ENCODE measurements at places on chromosomes 11 and 22.

- no peak for DNase-seq
Observed at GRCh38 chr22:50703726-50704509, 31.3 kb downstream of the SHANK3 start.

- no peak for DNase-seq
Observed at GRCh38 chr11:48104568-48104924, 112.1 kb upstream of the OR4B1 start.

- DNase-seq: no peak
Observed at GRCh38 chr11:123559523-123559955, 94.9 kb downstream of the SCN3B start.

DNA sequence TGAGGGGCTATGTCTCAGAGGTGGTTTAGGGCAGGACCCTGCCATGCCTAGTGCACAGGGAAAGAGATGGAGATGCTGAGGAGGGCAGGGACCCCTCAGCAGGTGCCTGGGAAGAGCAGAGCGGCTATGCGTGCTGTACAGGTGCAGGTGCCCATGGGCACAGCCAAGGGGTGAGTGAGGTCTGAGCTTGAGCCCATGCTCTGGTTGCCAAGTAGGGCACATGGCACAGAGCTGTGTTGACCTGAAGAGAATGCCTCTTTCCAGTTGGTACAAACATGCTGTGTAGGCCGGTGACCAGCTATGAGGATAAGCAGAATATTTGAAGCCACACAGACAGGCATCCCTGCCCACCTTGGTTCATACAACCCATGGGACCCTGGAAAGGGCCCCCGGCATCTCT is 65.8 kb upstream of the NECTIN1 start:
- no peak for DNase-seq

DNA sequence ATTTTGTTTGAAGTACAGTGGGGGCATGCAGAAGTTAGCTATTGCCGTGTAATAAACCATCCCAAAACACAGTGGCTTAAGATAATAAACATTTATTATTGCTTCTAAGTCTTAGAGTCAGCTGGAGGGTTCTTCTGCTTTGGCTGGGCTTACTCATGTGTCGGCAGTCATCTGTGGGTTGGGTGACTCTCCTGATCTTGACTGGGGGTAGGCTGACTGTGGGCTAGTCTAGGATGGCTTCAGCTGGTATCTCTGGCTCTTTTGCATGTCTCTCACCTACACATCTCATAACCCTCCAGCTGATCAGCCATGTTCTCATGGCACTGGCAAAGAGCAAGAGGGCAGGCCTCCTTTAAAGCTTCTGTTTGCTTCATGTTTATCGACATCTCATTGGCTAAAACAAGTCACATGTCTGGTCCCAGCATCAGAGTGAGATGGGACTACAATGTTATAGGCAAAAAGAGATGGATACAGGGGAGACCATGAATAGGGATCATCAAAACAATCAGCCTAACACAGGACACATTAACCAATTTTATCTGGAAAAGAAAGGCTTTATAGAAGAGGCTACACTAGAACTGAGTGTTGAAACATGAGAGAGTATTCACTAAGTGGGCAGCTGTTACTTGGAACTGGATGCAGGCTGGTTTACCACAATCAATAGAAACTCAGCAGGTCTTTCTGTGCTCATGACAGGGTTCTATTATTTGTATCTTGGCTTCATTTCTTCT is 5.1 kb downstream of the LRRC51 start:
- no peak for DNase-seq

DNA sequence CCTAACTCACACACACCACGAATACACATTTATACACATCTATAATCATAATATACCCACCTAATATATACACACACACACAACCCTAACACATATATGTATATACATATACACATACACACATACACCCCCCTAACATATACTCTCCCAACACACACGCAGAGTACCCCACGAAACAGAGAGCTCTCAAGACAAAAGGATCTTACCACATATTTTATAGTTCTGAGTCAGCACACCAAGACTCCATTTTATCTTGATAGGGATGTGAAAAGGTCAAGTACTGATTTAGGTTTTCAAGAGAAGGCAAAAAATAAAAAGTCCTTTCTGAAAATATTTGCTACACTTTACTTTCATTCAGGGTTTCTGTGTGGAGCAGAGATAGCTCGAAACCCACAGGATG is 1207.2 kb downstream of the LRRC4C start:
- DNase-seq: no peak

- no peak for DNase-seq
Observed at GRCh38 chr11:111469200-111469599, 43.0 kb downstream of the BTG4 start.

GRCh38 chr22:49183208-49183825 is 644.4 kb downstream of the BRD1 start:
- no peak for DNase-seq

DNA sequence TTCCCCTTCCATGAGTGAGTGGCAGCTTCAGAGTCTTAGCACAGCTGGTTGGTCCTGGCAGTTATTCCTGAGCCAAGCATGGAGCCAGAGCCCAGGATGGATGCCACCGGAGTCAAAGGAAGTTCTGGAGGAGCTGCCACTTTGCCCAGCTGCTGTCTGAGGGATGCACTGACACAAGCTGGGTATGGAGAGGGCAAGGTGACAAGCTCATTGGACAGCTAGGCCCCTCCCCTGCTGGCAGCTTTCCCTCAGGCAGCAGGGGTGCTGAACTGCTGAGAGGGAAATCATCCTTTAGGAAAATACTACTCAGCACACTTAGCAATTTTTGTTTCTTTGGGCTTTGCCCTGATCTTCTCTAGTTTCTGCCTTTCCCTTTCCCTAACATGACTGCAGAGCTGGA is 99.3 kb upstream of the SESN3 start:
- no peak for DNase-seq

DNA sequence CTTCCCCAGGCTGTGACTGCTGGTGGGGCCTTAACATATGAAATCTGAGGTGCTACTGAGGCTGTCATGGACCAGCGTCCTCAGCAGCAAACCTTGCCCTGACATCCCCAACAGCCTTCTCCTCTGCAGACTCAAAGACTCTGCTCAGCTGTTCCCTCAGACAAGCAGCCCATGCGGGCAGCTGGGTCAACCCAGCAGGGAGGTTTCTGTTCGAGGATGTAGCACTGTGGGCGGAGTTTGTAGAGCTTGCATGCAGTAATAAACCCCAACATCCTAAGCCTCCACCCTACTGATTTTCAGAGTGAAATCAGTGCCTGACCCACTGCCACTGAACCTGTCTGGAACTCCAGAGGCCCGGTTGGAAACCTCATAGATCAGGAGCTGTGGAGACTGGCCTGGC is 88.8 kb upstream of the XKR3 start:
- DNase-seq: no peak

DNA sequence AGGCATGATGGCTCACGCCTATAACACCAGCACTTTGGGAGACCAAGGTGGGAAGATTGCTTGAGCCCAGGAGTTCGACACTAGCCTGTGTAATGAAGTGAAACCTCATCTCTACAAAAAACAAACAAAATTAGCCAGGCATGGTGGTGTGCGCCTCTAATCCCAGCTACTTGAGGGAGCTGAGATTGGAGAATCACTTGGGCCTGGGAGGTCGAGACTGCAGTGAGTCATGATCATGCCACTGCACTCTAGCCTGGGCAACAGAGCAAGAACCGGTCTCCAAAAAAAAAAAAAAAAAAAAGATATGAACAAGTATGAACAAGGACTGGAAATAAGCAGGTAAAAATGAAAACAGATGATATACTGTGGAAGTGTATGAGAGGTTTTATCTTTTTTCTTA is 54.1 kb upstream of the SOX6 start:
- DNase-seq: no peak

DNA sequence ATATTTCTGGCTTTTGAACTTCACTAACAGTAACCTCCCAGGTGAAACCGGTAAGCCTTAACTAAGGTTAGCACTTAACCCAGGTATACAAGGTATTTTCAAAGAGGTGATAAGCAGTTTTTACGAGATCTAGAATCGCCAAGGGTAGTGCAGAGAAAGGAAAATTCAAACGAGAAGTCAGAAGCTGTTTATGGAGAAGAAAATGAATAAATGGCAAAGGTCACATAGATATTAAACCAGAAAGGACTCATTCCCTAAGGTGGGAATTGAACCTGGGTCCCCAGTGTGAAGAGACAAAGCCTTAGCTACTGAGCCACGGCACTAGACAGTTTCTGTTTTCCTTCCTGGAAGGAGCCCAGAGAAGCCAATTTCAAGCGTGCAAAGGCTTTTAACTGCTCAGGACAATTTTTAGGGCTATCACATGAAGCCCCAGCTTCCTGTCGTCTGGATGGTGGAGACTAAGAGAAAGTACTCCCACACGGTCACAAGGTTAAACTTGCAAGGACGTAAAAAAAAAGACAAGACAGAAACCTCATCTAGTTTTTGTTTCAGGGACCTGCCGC is 5.7 kb upstream of the C1QTNF6 start:
- DNase-seq: no peak

DNA sequence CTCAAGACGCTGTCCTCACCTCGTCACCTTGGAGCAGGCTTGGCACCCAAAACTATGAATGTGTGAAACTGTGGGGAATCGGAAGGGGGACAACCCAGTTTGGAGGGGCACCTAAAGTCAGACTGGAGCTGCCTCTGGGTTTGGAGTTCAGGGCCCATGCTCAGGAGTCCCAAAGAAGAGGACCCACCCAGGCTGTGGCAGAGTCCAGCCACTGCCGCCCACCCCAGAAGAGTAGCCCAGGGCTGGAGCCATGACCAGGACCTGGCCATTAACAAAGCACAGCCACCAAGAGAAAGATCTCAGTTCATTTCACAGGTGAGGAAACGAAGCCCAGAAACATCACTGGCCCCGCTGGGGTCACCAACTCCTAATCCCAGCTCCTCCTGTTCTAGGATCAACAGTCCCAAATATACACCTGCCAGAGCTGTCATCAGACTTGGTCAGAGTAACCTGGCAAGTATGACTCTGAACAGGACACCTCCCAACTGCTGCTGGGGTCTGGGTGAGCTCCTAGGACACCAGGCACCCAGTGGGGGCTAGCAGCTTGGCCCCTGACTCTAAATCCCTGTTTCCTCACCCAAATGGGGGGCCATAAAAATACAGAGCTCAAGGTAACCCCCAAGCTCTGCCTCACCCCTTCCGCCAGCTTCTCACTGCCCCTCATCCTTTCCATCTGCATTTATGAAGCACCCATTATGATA is 2.7 kb downstream of the RAB3IL1 start:
- DNase-seq: no peak

DNA sequence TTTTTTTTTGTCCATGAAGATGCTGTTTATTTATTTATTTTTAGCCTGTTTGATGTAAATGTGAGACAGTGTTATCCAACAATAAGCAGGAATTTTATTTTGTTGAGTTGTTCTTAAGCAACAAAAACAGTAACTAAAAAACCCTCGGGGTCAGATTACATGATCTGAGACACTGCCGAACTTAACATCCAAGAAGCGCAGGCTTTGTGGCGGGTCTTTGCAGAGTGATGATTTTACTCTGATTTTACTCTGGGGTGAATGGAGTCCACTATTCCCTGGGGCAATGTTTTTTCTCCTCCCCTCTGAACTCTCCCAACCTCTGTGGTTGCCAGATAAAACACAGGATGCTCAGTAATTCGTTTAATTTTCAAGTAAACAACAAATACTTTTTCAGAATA is 450.1 kb upstream of the B3GAT1 start:
- DNase-seq: no peak

DNA sequence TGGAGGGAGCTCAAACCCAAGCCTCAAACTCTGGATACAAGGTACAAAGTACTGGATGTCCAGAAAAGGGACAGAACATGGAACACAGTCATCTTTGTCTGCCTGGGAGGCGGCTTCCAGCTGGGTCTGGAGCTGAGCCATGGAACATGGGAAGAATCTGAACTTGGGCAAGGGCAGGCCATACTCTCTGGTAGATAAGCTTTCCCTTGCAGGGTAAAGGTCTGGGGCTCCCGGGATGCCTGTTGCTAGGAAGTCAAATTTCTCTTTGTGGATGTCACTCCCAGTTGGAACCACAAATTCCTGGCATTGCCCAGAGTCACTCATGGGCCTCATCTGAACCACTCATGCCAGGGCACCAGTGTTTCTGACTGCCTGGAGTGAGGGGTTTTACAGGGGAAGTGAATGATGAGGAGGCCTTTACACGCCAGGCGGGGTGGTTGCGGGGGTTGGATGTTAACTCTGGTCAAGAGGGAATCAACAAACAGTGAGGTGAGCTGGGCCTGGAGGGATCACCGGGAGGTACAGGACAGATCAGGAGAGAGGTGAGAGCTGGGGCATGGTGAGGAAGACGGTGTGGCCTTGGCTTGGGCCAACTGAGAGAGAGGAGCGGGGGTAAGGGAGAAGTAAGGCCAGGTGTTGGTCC is 5.7 kb downstream of the FTH1 start:
- DNase-seq: no peak

- no peak for DNase-seq
Observed at GRCh38 chr22:44032126-44032730, 8.1 kb downstream of the PARVB start.

DNA sequence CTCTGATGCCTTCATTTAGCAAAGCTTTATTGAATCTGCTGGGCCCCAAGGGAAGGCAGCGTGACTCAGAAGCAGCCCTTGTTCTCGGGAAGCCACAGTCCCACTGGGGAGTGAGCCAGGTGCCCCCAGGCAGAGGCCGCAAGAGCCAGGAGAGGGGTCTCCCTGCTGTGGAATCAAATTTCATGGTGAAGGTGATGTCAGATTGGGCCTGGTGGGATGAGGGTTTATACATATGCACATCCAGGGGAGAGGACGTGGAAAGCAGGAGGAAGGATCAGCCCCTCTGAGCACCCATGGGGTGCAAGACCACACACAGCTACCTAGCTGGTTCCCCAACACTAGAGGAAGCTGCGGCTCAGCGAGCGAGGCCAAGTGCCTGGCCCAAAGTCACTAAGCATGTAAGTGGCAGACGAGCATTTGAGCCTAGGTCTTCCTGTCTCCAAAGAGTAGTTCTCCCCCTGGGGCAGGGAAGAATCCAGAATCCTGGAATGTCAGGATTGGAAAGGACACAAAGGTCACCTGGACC is 2.0 kb downstream of the SYNGR1 start:
- no peak for DNase-seq

DNA sequence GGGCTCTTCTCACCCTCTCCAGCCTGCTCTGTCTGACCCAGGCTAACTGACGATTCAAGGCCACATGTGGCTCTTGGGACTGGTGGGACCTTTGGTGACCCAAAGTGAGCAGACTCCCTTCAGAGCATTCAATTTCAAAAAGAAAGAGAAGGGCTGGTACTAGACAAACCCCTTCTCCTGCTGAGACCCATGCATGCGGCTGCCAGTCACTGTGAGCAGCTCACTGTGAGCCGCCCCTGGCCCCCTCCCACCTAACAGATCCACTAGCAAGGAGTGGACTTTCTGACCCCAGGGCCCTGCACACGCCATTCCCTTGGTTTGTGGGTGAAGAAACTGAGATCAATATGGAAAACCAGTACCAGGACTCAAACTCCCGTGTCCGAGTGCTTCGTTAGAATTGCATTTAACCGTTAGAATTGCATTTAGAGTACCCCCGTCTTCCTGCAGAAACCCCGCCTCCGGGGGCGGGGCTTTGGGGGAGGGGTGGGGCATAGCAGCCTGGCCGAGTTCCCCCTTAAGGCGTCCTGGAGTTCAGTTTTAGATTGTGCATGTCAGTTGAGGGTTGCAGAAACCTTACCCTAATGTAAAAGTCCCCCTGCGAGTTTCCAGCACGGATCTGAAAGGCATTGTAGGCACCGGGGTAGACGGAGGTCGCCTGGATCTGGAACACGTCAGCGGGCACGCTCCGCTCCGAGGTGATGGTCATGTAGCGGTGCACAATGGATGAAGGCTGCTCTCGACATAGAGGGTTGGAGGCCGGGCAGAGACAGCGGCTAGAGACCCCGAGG is 5.1 kb downstream of the EFEMP2 start:
- no peak for DNase-seq

Data from activated T-helper 1 cell treated with anti-CD3 and anti-CD28 coated beads, Interleukin-2, amount 50 U/mL, for 16 hours (primary cell).